ENCODE measurements at places on chromosomes 16 and 17.

DNA sequence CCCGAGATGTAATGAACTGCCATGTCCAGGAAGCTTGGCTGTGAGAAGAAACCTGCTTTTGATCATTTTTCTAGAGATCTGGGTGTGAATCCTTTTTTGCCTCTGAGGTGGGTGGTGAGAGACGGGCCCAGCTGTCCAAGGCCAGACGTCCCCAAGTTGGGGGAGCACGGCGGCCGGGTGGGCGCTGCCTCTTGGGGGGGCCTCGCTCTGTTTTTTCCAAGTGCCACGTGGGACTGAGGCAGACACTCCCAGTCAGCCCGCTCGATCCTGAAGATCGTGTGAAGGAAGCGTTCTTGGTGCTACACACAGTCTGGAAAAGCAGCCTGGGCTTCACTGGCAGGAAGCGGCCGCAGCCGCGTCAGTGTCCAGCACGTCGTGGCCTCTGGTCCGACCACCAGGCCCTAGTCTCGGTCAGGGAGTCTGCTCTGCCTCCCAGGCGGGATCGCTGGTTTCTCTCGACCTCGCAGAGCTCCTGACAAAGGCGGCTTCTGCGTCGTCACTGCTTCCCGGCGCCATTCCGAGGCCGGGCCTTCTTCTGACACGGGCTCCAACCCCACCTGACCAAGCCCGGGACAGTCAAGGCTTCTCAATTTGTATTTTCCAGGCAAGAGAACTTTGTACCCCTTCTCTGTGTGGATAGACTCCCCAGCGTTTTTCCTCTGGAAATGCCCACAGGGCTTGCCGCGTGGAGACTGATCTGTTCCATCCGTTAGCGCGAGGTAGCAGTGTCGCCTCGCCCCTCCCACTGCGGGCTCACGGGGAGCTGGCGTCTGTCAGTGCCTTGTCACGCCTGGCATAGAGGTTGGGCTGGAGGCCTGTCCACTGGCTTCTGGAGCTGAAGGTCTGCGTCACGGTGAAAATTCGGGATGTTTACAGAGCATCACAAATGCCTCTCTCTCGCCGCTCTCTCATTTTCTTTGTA is 12.4 kb downstream of the PRSS27 start:
- DNase-seq: no peak

DNA sequence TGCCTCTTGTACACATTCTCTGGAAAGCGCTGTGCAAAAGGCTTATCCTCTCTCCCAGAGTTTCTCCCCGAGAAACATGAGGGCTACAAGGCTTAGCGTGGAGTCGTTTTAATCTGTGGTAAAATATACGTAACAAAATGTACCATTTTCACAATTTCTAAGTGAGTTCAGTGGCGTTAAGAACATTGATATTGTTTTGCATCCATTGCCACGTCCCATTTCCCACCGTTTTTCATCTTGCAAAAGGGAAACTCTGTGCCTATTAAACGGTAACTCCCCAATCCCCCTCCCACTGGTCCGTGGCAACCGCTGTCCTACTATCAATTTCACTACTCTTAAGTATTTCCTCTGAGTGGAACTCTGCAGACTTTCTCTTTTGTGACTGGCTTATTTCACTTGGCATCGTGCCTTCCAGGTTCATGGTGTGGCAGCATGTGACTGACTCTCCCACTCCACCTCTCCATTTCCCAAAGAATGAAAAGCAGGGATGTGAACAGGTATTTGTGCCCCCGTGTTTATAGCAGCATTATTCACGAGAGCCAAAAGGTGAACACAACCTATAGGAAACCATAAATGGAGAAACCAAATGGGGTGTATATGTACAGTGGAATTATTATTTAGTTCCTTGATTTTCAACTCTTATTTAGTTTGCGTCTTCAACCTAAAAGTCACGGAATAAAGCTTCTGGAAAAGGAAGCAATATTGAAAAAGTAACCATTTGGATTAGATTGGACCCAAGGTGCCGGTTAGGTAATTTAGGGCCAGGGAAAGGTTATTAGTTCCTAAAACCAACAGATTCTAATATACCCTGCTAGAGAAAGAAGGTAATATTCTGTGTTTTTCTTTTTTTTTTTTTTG is 1.1 kb upstream of the USP32 start:
- DNase-seq: no peak

DNA sequence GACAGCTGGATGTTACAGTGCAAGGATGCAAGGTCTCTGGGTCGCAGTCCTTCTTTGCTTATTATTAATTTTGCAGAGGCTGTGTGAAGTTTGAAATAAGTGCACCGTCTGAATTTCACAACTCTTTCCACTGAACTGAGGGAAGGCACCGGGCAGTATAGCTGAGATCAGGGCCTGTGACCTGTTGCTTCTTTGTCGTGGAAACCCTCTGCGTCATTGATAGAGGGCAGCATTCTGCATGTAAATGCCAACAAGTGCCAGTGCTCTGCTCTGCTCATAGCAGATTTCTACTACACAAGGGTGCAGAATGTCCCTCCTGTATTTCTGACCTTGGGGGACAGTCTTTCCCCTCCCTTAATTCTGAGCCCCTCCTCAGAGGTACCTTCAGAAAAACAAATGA is 26.0 kb downstream of the CD300LF start:
- no peak for DNase-seq

DNA sequence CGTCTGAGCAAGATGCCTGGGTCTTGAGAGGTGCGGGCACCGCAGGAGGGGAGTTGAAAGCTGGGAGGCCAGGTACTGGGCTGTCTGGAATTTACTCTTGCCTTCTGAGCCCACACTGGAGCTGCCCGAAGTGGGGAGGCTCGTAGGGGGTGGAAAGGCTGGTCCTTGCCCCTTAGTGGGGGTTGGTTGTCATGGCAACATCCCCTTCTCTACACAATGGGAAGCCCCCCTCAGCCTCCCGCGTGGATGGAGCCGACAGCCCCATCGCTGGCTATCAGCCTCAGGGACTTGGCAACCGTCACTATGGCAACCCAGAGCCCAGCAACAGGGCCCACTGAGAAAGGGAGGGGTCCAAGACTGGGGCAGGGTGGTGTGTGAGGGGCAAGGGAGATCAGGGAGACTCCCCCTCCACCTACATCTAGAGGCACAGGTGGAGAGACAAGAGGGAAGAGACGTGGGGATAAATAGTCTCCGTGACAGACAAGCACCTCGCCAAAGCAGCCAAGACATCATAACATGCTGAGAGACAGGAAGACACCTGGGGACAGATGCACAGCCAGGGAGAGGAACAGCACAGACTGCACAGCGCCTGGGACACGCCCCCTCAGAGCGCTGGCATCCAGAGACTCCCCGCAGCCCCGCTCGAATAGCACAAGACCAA is 5.3 kb upstream of the DNAH2 start:
- no peak for DNase-seq

DNA sequence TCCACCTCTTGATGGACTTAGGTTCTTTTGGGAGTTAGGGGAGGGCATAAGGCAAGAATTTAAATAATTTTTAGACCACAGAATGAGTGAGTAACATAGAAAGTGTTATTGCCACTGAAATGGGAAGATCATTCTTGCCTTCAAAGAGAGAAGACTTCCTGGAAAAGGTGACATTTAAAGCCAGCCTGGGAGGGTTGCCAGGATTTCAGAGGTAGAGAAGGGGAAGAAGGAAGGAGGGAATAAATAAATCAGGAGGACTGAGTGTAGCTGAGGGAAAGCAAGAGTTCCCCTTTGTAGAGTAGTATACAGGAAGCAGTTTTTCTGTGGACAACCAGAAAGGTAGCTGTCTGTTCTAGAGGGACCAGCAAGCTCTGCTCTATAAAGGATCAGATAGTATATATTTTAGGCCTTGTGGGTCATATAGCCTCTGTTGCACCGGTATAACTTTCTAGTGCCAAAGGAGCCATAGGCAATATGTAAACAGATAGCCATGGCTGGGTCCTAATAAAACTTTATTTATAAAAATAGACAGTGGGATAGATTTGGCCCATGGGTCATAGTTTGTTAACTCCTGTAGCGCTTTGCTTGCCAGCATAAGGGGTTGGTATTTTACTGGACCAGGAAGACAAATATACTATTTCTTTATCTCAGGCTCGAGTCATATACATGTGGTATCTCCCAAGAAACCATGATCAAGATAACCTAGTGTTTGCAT is 147.2 kb upstream of the CACNG5 start:
- no peak for DNase-seq

GRCh38 chr16:90026135-90026534 is 6.9 kb upstream of the DBNDD1 start:
- no peak for DNase-seq
